Kidney glomerular epithelial cell (primary cell): ENCODE measurements at places on chromosomes 6 and 20.

GRCh38 chr6:6131492-6132109, 124.9 kb upstream of the NRN1 start:
- DNase-seq: no peak

GRCh38 chr20:50093240-50093639, 19.7 kb downstream of the UBE2V1 start:
- no peak for DNase-seq

GRCh38 chr6:119020597-119021561, 57.6 kb downstream of the FAM184A start:
- no peak for DNase-seq

GRCh38 chr20:60116128-60116909, 158.1 kb downstream of the CDH26 start:
- DNase-seq: no peak

DNA sequence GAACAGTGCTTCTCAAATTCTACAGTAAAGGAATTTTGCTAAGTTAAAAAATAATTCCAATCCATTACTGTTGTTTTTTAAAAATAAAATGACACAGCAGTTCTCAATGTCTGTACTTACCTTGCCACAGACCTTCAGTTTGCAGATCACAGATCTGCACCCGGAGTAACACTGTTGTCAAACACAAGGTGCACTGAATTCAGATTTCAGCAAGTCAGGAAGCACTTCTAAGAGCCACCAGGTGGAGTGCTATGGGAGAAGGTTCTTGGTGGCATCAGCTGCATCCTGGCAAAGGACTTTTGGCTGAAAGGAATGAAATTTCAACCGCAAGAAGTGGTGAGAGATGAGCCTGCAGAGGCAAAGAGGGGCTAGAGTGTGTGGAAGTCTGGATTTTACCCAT, 17.4 kb downstream of the RSPH4A start:
- no peak for DNase-seq

GRCh38 chr6:7252390-7252789, 60.6 kb downstream of the SSR1 start:
- no peak for DNase-seq

- DNase-seq: peak; percentile 77
Observed at GRCh38 chr6:154865291-154865690, 129.8 kb upstream of the TIAM2 start.

DNA sequence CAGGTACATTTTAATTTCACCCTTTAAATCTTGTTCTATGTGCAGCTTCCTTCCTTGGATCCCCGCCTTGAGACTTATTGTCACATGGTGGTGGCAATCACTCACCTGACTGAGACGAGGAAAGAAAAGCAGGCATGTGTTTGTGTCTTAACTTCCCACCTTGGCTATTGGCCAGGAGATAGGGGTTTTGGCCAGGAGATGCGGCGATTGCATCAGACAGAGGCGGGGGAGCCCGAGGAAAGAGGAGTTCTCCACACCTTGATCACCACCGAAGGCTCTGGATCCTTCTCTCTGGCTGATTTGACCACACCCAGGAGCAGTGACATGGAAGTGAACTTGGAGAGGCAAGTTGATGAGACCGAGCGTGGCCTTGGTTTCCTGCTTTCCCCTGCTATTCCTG, 49.7 kb upstream of the EYA2 start:
- no peak for DNase-seq

DNA sequence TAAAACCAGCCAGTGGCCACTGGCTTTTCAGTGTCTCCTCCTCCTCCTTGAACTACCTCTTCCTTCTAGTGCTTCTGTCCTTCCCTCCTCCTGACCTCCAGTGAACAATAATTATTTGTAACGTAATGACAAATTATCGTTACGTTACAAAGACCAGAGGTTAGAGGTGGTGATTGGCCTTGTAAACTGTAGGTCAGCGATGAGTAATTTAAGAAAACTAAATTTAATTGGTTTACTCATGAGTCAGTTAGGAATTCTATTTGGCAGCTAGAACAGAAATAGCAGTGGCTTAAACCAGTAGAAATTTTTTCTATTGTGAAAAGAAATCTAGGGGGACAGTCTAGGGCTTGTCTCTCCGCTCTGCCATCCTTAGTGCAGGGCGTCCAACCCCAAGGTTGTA, 38.8 kb downstream of the PPARD start:
- DNase-seq: no peak

GRCh38 chr20:37584238-37584807, 56.6 kb upstream of the BLCAP start:
- DNase-seq: no peak

DNA sequence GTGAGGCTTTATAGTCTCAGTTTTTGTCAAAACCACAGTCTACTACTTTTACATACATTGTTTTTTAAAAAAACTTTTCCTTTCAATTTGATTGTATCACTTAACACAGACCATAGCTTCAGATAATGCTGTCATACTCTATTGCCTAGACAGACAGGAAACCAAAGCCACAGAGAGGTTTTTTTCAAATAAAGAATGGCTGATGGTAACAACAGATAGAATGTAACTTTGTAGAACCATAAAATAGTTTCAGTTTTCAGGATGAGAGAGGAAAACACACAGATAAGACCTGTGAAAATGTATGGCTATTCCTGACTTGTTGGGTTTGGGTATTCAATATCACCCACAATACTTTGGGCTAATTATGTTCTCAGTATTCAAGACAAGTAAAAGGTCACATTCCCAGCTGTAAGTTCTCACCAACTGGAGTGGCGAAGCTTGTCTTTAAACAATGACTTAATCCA, 94.0 kb downstream of the ADGRG6 start:
- no peak for DNase-seq

DNA sequence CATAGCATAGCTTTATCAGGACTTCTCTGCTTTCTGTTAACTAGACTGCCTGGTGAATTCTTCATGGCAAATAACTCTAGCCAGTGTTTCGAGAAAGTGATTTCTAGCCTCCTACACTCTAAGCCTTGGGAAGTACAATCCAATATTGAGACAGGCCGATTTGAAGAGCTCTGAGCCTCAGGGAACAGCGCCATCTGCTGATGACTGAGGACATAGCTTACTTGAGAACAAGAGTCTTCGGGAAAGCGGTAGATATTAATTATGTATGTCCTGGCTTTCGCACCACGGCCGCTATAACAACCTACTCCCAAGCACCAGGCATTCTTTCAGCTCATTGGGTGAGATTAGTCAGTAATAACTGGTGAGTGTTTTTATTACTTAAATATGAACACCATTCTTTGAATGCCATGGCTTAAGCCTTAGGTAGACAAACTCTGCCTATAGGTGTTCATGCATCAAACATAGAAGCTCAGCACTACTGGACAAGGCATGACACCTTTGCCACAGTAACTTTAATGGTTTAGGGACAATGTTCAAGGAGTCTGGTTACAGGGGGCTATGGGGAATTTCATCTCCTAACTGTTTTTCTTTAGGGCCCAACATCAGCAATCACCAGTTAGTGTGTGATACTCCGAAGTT, 518.6 kb downstream of the BMP2 start:
- DNase-seq: peak; percentile 72

- peak; percentile 37 for DNase-seq
Observed at GRCh38 chr6:1901556-1901955, 291.8 kb downstream of the FOXC1 start.

- DNase-seq: no peak
Observed at GRCh38 chr6:78243519-78243918, 590.7 kb downstream of the MEI4 start.

- DNase-seq: no peak
Observed at GRCh38 chr6:160004419-160005175, 35.7 kb downstream of the IGF2R start.

- peak; percentile 81 for DNase-seq
Observed at GRCh38 chr6:112466373-112467151, 119.4 kb downstream of the RFPL4B start.

- no peak for DNase-seq
Observed at GRCh38 chr20:54620611-54621010, 145.2 kb downstream of the DOK5 start.

GRCh38 chr6:106574741-106575458, 54.4 kb downstream of the RTN4IP1 start:
- peak; percentile 39 for DNase-seq

- DNase-seq: no peak
Observed at GRCh38 chr6:12422848-12423247, 132.7 kb downstream of the EDN1 start.

- no peak for DNase-seq
Observed at GRCh38 chr20:34420146-34420545, 57.1 kb downstream of the ITCH start.

GRCh38 chr6:113073611-113074191, 726.6 kb downstream of the RFPL4B start:
- peak; percentile 56 for DNase-seq

DNA sequence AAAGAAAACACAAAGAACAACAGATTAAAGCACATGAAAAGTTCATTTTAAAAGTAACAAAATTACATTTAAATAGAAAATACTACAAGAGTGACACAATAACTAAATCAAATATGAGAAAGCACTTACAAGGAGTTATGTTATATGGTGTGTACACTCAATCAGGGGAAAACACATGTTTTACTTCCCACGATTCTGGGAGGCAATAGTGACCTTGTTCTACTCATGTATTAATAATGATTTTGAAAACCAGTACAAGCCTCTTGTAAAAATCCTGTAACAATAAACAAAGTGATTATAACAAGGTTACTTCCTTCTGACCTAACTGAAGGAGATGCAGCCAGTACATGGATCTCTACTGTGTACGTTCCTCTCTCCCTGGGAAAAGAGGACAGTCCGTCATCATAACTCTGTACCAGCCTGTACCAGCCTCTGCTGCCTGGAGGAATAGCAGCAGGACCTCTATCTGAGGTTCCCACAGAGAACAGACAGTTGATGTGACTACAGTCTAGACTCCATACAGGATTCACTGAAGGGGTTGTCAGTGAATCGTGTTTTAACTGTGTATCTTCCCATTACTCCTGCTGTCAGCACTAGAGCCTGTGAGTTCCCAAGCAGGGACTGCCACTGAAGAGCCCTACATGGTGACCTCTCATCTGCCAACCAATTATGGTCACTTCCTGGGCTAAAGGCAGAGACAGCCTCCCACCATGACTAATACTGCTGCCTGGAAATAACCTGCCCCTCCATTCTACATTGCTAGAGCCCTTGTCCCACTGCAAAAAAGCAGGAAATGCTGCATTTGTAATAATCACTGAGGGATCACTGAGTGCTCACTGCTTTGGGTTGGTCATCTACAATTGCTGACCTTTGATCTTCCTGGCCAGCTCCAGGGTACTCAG, 149.7 kb downstream of the KIF16B start:
- no peak for DNase-seq

GRCh38 chr6:169977434-169978265, 226.2 kb downstream of the ERMARD start:
- no peak for DNase-seq

GRCh38 chr20:6295867-6296256, 173.0 kb upstream of the FERMT1 start:
- no peak for DNase-seq

GRCh38 chr20:17859002-17859615, 109.5 kb downstream of the SNX5 start:
- DNase-seq: no peak

- DNase-seq: no peak
Observed at GRCh38 chr20:53925651-53926401, 144.6 kb downstream of the BCAS1 start.

DNA sequence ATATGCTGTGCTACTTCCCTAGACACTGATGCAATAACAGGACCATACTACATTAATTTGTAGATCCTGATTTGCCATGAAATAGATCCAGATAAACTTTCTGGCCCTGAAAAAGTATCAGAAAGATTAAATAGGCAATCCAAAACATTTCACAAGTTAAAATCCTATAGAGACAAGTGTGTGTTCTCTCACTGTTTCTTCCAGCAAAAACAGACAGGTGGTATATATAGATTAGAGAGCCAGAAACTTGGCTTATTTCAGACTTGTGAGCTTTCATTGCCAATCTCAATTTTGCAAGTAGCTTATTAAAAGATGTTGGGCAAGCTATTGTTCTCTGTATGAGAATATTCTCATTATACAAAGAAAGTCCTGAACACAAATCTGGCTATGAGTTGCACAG, 289.1 kb upstream of the MANEA start:
- no peak for DNase-seq

GRCh38 chr6:141265756-141266623, 866.7 kb upstream of the GJE1 start:
- peak; percentile 3 for DNase-seq

- DNase-seq: no peak
Observed at GRCh38 chr20:20060234-20060998, 8.1 kb downstream of the CFAP61 start.

GRCh38 chr6:38805127-38805655, 90.1 kb downstream of the DNAH8 start:
- no peak for DNase-seq

DNA sequence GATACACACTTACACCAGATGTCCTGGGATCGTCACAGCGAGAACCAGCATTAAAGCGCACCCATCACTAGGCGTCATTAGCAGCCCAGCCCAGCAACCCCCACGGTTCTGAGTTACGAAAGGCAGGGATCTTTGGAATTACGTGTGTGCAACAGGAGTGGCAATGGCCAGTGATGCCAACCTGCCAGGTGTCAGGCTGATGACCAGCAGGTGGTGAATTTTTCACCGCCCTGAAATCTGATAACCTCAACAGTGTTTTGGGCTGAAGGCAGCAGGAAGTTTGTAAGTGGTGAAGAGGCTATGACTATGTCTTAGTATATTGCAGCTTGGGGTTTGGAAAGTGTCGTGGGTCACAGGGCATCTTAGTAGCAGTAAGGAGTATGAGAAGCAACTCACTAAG, 166.1 kb downstream of the TMEM242 start:
- no peak for DNase-seq

GRCh38 chr6:63899550-63899949, 263.9 kb downstream of the PHF3 start:
- DNase-seq: no peak

DNA sequence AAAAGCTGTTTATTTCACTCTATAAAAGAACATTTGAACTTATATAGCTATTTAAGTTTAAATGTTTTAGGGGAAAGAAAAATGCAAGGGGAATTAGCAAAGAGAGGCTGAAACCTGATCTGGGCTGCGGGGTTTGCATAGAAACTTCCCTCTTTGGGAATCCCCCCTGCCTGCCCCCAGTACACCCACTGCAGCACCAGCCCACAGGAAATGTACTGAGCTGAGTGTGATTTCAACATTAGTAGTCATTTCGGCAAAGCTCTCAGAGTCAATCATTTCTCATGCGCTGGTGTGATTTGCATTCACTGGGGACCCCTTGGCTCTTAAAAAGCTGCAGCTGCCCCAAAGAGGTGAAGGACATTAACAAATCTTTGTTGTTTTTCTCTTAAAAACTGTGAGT, 859.4 kb downstream of the MAFB start:
- no peak for DNase-seq

DNA sequence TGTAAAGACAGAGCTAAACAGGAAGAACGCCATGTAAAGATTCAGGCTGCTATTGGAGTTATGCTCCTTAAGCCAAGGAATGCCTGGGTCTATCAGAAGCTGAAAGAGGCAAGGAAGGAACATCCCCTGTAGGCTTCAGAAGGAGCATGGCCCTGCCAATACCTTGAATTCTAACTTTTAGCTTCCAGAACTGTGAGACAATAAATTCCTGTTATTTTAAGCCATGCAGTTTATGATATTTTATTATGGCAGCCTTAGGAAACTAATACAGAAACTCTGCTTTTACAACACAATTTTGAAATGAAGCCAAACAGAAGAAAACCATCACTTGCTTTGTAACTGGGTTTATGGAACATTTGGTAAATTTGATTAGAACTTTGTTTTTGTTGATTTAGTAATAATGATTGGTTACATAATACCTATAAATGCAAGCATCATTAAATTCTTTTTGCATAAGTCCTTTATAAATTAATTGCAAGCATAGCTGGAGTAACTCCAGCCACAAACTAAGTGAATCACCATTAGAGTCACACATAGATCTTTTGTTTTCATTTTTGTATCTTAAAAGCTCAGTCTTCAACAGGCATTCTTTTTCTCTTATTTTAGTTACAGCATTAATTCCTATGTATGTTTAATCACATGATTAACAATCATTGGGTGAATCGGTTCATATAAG, 33.5 kb upstream of the TSPYL1 start:
- DNase-seq: no peak
